ENCODE measurements at places on chromosomes 11 and 22. TPM values are rescaled to one million over a fixed set of nuclear protein-coding genes. Genes with fewer than 3 reads are reported as not detected.

- no peak for DNase-seq
Observed at GRCh38 chr22:39661842-39662685, 91.5 kb downstream of the CACNA1I start.

GRCh38 chr11:105179542-105180278, 40.1 kb upstream of the CARD18 start:
- no peak for DNase-seq

GRCh38 chr11:121039971-121040613, 16.2 kb downstream of the TBCEL start:
- no peak for DNase-seq

- no peak for DNase-seq
Observed at GRCh38 chr11:131284041-131284440, 86.4 kb upstream of the NTM start.

DNA sequence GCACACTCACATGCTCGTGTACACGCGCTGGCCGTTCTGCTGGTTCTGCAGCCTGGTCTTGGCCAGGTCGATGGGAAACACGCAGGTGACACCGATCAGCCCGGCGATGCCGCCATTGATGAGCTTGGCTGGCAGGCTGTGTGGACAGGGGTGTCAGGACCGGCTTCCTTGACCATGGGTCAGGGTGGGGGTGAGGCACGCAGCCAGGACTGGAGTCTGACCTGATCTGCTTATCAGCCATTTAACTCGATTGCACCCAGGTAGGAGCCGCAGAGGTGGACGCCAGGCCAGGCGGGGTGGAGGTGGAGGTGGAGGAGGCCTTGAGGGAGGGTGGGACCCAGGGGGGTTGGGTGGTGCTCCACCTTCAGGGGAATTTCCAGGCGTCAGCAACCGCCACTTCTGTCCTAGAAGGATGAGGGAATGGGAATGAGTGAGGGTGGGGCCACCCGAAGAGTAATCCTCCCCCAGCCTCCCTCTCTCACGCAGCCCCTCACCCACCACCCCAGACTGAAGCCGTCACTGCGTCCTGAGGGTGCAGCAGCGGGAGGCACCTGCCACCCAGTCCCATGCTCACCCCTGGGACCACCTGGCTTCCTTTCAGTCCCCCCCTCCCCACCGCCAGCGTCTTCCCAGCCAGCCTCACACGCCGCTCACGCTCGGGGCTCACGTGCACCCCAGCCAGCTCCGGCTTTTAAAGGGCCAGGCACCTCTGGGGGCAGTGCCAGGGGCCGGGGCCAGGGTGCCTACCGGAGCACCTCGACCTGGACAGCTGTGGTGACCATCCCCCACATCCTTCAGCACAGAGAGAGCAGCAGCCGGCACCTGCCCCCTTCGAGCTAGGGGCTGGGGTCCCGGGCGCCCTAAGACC, 3.1 kb downstream of the SLC25A22 start:
- no peak for DNase-seq

DNA sequence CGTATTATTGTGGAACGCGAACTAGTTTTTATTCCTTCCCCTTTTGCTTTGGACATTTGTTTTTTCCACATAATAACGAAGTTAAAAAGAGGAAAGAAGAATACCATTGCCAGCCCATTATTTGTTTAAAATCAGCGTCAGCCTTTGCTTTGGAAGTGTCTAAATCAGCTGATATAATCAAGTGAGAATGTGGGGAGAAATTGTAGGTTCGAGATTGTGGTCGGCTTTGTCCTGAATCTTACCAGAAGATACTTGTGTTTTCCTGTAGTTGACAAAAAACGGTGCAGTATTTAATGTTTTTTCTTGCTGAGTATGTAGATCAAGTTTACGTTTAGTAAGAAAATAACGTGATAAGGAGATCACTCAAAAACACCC, 935 bp downstream of the ZNF143 start:
- DNase-seq, result no peak

DNA sequence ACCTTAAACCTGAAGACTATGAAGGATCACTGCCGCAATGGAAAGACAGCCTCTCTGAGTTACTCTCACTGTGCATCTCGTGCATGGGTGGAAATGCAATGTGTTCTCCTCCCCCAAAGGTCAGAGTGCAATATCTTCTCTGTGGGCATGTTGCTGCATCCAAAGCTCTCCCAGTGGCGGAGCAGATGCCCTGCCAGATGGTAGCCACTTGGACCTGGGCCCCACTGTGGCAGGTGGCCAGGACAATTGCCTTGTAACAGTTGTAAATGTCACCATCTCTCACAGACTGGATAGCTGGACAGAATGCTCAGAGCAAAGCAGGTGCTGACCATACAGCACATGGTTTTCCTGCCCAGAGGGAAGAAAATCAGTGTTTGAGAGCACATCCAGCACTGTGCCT, 542.0 kb downstream of the FAM181B start:
- DNase-seq, result no peak

GRCh38 chr11:7098235-7098832, 9.5 kb downstream of the RBMXL2 start:
- peak; percentile 32 for DNase-seq

DNA sequence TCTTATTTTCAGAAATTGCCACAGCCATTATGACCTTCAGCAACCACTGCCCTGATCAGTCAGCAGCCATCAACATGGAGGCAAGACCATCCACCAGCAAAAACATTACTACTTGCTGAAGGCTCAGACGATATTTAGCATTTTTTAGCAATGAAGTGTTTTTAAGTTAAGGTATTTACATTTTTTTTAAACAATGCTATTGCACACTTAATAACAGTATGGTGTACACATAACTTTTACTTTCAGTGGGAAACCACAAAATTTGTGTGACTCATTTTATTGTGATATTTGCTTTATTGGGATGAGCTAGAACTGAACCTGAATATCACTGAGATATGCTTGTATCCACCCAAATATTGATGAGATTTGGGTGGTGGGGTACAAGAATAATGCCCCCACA, 110.9 kb downstream of the TSPAN18 start:
- DNase-seq, result no peak

DNA sequence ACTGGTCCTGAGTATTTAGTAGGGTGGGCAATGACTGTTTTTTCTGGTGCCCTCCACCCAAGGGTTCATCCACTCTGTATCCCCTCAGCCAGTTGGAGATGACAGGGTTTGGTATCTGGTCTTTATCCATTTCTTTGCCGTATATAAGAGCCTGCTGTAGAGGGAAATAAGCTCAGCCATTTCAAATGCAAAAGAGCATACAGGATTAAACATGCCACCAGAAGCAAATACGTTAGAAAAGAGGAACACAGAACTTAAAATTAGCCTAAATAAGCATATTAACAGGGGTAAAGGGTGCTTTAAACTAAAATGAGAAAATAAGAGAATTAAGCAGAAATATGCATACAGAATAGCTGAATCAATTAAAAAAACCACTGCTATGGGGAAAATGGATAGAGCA, 27.8 kb upstream of the TOP3B start:
- DNase-seq, result no peak

DNA sequence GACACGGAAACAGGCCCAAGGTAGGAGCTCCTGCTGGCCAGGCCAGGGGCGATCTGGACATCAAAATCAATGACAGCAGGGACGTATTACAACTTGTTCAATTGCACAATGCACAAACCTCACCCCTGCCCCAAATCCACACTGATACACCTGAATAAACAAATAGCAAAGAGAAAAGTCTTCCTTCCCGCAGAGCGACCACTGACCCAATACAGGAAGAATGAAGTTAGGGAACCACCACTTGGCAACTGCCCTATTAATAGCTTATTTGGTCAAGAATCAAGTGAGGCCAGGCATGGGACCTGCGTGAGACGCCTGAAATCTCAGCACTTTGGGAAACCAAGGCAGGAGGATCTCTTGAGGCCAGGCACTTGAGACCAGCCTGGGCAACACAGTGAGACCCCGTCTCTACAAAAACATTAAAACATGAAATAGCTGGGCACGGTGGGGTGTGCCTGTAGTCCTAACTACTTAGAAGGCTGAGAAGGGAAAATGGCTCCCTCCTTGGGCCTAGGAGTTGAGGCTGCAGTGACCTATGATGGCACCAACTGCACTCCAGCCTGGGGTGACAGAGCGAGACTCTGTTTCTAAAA, 109.1 kb downstream of the MED15 start:
- DNase-seq, result no peak

GRCh38 chr11:72411623-72412419, 22.5 kb downstream of the CLPB start:
- DNase-seq, result no peak

DNA sequence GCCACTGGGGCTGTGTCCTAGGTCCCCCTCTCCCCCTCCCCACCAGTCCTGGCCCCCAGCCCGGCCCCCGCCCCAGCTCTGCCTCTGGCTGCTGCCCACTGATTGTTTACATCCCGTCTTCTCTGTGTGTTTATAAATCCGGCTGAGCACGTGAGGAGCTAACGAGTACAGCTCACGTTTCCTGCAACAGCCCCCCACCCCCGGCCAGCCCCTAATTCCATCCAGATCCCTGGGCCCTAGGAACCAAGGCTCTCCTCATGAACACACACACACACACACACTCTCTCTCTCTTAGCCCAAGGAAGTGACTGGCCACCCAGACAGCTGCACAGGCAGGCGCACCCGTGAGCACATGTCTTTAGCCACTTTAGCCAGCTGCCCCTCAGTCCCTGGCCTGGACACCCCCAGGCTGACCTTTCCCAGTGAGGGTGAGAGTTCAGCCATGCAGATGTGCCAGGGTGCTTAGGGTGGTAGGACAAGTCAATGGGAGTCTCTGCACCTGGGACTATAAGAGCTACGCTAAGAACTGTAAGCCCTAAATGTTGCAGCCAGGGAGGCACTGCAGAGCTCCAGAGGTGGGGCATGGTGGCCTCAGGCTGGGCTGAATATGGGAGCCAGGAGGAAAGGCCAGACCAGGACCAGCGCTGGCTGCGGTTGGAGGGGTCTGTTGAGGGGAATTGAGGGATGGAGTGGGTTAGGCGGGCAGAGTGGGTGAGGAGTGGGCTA, 2.9 kb downstream of the CLCF1 start:
- DNase-seq, result no peak

- no peak for DNase-seq
Observed at GRCh38 chr22:31332886-31333285, 13.3 kb downstream of the PATZ1 start.

DNA sequence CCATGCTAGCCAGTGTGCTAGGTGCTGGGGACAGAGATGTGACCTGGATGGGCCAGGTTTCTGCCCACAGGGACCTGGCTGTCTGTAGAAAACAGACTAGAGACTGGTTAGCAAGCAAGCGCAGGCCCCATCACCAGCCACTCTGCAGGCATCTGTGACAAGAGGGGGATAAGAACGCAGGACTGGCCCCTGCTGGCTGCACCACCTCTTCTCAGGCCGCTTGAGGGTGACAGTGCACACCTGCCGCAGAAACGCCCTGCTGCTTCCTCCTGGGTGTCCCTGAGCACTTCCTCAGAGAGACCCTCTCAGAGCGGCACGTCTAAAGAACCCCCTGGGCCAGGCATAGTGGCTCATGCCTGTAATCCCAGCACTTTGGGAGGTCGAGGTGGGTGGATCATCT, 5.9 kb upstream of the PICK1 start:
- no peak for DNase-seq

- peak; percentile 52 for DNase-seq
Observed at GRCh38 chr22:48695251-48695650, 1132.4 kb downstream of the BRD1 start.

DNA sequence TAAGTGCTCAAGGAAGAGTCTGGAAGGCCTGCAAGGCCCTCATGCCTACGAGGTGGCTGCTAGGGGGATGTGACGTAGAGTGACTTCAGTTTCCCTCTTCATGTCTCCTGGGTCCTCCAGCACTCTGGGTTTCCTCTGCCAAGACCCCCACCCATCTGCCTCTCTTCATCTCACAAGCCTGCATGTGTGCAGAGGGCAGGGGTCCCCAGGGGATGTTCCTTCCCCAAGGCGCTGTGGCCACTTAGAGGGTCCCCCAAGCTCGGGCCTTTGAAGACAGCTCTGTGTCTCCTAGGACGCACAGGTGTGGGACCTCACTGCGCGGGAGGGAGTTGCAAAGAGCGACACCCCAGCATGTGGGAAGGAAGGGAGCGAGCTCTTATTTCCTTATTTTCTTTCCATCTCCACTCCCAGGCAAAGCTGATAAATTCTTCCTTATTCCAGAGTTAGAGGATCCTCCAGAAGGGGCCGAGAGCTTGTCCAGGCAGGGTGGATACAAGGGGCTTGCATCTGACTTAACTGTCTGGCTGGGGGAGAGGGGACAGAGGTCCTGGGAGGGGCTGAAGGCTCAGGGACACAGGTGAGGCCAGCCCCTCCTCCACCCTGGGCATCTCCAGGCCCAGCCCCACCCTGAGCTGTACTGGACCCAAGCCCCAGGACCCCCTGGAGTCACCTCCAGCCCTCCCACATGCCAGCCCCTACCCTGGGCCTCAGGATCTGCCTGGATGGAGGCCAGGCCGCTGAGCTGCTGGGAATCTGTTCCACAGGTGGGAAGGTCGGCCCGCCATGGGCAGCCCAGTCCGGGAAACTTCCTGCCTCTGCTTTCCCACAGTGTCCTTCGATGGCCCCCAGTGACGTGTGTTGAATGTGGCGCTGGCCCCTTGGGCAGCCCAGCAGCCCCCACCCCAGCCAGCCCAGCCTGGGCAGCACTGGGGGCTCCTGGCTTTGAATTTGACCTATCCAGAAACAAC, 59.7 kb upstream of the KCNQ1OT1 start:
- no peak for DNase-seq

DNA sequence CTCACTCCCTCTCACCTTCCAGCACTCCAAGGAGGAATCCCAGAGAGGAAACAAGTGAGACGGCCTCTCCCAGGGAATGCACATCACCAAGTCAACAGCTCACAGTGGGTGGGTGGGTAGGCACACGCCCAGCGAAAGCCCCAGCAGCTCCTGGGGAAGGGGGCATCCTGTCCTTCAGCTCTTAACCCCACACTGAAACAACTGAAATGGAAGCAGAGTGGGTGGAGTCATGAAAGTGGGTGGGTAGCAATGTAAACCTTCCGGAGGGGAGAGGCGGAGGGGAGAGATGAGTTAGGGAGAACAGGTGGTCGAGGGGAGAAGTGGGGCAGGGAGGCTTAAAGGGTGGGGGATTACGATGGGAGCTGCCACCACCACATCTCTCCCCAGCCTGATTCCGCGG, 5.4 kb downstream of the MCHR1 start:
- no peak for DNase-seq

GRCh38 chr22:44723801-44724200, 21.8 kb downstream of the PRR5 start:
- no peak for DNase-seq

Gene WBP2NL
- total RNA-seq, result 4.5 TPM

Gene LUZP2
- total RNA-seq, result 42.0 TPM

Gene ANO5
- 22.0 TPM for total RNA-seq

Gene TRAF6
- 13.0 TPM for total RNA-seq

Gene SCGB2A2
- not detected for total RNA-seq

Gene NXPE2
- total RNA-seq, result 0.82 TPM

Data from frontal cortex (tissue), 4 donors.